ENCODE measurements at places on chromosomes 2 and 18. TPM values are rescaled to one million over a fixed set of nuclear protein-coding genes. Genes with fewer than 3 reads are reported as not detected.

TXNDC2 gene
- polyA plus RNA-seq = not detected

OTOS gene
- polyA plus RNA-seq = not detected

SERPINB12 gene
- polyA plus RNA-seq = not detected

CRYGC gene
- polyA plus RNA-seq = not detected

FEV gene
- polyA plus RNA-seq = not detected

REG3G gene
- 0.06 TPM for polyA plus RNA-seq

CDH2 gene
- polyA plus RNA-seq = 50.3 TPM

PDE6D gene
- 31.2 TPM for polyA plus RNA-seq

PTH2R gene
- polyA plus RNA-seq = 0.01 TPM

DNA sequence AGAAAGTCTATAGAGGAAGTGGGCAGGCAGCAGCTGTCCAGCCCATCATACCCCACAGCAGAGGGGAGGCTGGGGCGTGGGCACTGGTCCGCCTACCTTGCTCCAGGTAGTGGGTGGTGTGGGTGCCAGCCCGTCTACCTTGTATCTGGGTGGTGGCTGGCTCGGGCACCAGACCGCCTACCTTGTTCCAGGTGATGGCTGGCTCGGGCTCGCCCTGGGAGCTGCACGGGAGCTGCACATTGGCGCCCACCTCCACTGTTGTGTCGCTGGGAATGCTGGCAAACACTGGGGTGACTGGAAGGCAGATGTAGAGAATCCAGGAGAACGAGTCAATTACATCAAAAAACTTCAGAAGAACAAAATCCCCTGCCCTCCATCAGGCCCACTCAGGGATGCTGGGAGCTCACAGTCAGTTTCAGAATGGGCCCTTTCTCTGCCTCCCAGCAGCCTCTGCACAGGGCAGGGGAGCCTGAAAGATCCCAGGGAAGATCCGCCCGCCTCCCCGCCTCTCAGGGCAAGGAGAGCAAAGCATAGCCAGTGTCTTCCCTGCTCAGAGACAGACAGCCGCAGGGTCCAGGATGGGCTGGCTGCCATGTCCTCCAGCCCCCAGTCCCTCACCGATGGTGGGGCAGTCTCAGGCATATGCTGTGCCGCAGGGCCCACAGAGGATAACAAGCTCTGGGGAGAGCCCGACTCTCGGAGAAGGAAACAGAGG is 82.3 kb downstream of the PXDN start:
- DNase-seq = no peak

- DNase-seq = no peak
Observed at GRCh38 chr2:157822993-157823392, 53.1 kb downstream of the ACVR1 start.

- no peak for DNase-seq
Observed at GRCh38 chr2:168005586-168005985, 241.8 kb downstream of the STK39 start.

DNA sequence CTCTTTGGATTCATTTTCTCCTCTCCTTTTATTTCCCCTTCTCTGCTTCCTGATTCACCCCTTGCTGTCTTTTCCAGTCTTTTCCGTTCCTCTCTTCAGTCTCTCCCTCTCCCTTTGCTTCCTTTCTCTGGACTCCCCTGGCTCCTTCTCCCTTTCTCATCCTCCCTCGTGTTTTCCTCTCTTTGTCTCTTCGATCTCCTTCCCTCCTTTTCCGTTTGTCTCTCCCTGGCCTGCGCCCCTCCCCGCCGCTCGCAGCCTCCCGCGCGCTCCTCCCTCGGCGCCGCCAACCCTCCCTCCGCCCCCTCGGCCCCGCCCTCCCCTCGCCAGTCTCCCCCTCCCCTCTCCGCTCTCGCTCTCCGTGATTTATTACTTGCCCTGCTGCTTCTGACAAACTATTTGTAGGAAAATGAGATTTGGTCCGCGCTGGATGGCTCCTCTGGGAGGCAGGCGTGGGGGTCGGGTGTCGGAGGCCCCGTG is 46.0 kb upstream of the PAX8 start:
- peak; percentile 62 for DNase-seq

- no peak for DNase-seq
Observed at GRCh38 chr18:45820106-45820745, 5.2 kb upstream of the SIGLEC15 start.

DNA sequence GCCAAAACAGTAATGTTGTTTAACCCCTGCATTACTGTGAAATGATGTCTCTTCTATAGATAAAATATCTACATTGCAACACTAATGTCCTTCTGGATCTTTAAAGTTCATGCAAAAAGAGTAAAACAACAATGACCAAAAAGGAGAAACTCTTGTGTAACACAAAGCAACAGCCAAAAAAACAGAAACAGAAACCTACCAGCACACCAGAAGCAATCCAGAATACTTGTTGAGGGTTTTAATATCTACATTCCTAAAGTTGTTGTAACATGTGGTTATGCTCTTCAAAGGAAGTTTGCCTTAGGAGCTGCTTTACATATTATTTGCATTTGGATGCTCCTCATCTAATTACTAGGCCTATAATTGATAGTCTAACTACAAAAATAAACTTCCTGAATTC is 157.2 kb downstream of the BABAM2 start:
- DNase-seq = no peak

DNA sequence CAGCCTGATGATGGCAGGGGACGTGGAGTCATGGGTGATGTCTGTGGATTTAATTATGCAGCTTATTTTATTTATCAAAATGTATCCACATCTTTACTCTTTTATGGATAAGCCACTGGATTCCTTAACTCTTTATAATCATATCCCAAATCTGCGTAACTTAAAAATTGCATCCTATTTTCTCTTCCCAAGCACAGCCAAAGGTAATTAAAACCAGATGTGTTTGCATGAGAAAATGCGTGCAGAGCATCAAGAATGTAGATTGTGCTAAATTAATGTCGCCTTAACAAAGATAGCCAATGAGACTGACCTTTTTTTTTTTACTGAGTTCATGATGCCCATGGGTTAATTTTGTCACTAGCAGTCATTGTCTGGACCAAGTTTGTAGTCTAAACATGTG is 10.0 kb downstream of the SH3RF3 start:
- DNase-seq = no peak

- no peak for DNase-seq
Observed at GRCh38 chr2:21067859-21068537, 24.1 kb upstream of the APOB start.

- no peak for DNase-seq
Observed at GRCh38 chr18:3692691-3693090, 242.7 kb downstream of the TGIF1 start.

- no peak for DNase-seq
Observed at GRCh38 chr18:47899107-47899840, 31.2 kb downstream of the SMAD2 start.

GRCh38 chr2:1781291-1782080 is 37.2 kb upstream of the PXDN start:
- DNase-seq = no peak
